ENCODE measurements at places on chromosomes 13 and 19. TPM values are rescaled to one million over a fixed set of nuclear protein-coding genes. Genes with fewer than 3 reads are reported as not detected.

DNA sequence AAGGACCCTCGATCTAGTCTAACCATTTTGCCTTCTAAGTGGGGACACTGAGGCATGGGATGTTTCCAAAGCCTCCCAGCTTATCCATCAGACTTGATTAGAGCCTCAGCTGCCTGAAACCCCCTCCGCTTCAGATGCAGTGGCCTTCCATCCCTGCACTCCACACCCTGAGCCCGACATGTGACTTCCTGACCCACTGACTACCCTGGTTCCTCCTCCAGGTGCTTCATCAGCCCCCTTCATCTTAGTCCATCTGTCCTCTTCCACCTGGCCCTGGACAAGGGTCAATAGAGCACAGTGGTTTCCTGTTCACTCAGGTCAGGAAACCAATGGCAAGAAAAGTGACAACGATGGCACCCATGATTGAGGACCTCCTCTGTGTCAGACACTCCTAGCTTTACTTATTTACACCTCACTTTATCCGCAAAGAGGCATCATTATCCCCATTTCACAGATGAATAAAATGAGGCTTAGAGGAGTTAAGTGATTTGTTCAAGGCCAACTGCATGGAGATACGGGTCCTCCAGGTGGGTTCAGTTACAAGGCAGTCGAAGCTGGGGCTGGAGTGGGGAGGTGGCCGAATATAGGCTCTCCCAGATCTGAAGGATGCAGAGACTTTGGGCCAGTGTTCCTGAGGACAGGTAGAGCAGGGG, 81.6 kb upstream of the TM9SF2 start:
- peak; percentile 9 for DNase-seq

DNA sequence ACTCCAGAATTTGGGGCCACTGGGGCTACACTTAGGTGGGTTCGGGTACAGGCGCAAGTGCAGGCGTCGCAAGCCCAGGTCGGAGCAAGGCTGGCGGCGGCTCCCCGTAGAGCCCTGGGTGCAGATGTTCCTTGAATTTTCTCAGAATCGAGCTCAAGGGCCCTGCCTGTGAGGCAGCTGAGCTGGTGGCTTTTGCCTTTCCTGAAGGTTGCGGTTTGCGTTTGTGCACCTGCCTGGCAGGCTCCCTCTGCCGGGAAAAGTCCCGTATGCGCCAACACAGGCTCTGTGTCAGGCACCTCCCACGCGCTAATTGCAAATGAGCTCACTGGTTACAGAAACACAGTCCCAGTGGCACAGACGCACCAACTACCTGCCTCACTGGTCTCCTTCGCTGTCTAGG, 5.9 kb downstream of the DOHH start:
- DNase-seq, result peak; percentile 82

DNA sequence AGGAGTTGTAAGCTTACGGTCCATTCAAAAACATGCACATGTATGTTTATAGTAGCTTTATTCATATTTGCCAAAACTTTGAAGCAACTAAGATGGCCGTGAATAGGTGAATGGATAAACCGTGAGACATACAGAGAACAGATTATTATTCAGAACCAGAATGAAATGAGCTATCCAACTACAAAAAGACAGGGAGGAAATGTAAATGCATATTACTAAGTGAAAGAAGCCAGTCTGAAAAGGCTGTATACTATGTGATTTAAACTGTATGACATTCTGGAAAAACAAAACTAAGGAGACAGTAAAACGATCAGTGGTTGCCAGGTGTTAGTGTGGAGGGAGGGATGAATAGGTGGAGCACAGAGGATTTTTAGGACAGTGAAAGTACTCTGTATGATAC, 19.9 kb downstream of the NDFIP2 start:
- DNase-seq, result no peak

DNA sequence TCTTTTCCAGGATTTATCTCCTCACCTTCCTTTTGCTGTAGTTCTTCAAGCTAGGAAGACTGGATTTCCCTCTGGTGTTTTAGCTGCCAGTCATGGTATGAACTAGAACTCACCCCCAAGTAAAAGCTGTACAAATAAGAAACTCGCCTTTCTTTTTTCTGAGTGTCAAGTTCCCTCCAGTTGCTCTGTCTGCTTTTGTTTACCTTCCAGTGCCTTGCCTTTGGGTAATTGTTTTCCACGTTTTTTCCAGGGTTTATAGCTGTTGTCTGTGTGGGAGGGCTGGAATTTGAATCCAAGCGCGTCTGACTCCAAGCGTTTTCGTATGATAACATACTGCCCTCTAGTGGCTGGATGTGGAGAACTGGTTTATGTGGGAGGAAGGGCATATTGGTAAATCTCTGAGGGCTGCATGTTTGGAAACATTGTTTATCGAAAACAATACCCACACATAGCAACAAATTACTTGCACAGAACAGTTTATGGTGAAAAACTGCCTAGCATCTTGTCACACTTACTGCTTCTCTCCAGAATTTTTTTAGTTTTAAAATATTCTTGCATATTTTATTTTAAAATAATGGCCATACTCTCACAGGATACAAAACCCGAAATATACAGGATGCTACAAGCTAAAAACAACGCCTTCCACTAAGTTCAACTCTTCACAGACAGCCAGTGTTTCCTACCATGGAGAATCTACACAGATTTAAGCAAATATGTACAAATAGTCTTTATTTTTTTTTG, 19.2 kb downstream of the RCN3 start:
- peak; percentile 68 for DNase-seq

DNA sequence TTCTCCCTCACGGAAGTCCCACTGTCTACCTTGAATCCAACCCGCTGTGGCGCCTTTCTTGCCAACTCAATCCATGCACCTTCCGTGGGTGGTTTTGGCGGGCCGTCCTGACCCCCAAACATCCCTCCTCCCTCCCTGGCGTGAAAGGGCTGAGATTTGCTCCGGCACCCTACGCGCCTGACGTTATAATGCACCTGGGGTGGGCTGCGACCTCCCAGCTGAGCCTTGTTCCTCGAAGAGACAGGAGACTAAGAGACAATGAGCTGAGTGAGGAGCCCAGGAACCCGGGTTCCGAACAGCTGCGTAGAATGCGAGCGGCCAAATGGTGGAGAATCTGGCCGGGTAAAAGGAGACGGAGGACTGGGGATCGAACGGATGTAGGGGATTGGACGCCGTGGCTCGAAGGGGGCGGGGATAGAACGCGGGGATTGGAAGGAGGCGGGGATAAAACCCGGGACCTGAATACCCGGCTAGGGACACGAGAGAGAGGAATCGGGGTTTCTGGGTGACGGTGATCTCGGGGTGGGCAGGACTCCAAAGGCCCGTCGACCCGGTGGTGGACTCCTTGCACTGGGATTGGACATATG, at the start of gene CPT1C:
Gene CPT1C, plus strand, starts transcription at position 461 of the 587 bp plus-strand sequence. CDS start 1,137 bp downstream, outside the sequence.
- DNase-seq, result peak; percentile 71

DNA sequence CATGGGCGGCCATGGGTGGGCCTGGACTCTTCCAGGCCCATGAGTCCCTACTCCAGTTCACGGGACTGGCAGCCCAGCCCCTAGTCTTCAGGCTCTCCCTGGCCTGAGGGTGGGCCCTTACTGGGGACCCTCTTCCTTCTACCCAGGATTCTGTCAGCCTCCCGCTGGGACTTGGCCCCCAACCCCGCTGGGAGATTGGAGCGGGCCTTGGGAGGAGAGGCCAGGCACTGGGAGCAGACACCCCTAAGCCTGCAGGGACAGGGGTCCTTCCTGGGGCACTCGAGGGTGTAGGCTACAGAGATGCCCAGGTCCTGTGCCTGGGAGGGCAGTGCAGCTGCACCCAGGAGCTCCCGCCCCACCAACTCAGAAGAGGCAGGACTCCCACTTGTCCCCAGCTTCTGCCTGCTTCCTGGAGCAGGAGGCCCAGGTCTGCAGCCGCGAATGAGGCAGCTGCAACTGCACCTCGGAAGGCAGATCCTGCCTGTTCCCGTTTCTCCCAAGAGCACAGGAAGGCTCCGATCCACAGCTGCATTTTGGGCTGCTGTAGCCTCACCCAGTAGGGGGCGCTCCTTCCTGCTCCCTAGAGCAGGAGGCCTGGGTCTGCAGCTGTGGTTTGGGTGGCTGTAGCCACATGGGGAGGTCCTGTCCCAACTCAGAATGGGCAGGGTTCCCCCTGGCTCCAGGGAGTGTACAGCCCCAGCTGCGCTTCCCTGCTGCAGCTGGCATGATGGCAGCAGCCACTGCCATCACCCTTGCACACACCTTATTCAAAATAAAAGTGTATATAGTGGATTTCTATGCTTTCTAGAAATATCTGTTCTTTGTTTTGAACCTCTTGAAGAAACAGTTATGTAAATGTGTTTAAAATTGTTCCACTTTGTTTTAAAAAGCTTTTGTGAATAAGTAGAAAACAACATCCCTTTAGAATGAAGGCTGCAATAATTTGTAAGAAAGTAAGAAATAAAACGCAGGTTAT, 46.8 kb downstream of the TEX26 start:
- DNase-seq, result peak; percentile 57

DNA sequence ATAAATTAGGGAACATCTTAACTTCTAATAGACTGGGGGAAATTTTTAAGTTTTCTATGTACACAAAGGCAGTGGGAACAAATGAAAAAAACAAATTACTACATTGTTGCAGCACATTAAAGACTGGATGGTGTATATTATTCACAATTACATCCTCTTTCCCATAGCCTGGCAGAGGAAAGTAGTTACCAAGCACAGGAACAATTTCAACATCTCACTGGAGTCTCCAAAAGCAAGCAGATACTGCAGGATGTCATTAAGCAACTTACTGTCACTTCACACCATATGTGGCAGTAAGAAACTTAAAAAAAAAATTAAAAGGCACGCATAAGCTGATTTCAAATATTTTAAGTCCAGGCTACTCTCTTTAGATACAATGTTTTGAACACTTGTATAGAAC, 6.4 kb upstream of the EFNB2 start:
- no peak for DNase-seq

GRCh38 chr13:22336460-22336859, 665.6 kb downstream of the FGF9 start:
- no peak for DNase-seq

The GARIN5A gene
- total RNA-seq, result 0.88 TPM

The TSSK6 gene
- 4.7 TPM for total RNA-seq

The FFAR2 gene
- total RNA-seq, result not detected
